Breast epithelium (tissue), 4 donors: ENCODE measurements at places on chromosomes 3 and 15.

GRCh38 chr3:184716622-184717398, 4.9 kb upstream of the MAGEF1 start:
- no peak for DNase-seq

DNA sequence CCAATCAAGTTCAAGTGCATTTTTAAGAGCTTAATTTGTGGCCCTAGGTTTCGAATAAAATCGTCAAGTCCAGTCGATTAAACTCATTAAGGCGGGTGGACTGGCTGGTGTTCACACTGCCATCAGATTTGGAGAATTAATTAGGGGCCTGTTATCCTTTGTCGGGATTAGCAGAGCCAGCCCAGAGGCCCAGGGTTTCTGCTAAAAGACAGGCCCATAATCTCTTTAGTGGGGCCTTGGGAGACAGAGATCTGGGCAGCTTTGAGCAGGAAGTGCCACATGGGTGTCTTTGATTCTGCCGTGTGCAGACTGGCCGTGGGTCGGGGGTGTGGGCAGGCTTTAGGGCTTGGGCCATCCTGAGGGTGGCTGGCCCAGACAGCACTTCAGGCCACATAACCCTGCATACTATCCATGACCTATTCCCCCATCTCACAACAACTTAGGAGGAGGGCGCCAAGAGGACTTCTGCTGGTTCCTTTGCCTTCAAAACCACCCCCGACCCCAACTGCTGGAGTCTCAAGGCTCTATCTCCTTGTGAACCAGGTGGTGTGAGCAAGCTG, 94.7 kb downstream of the PLXNA1 start:
- DNase-seq = no peak

DNA sequence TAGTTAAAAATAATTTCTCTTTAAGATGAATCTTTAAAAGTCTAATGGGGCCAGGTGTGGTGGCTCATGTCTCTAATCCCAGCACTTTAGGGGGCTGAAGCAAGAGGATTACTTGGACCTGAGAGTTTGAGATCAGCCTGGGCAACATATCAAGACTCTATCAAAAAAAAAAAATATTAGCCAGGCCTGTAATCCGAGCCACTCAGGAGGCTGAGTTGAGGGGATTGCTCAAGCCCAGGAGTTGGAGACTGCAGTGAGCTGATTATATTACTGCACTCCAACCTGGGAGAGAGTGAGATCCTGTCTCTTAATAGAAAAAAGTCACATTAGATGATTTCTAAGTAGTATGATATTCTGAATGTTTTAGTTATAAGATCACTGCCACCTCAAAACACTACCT, 322.0 kb upstream of the MANF start:
- DNase-seq = no peak

DNA sequence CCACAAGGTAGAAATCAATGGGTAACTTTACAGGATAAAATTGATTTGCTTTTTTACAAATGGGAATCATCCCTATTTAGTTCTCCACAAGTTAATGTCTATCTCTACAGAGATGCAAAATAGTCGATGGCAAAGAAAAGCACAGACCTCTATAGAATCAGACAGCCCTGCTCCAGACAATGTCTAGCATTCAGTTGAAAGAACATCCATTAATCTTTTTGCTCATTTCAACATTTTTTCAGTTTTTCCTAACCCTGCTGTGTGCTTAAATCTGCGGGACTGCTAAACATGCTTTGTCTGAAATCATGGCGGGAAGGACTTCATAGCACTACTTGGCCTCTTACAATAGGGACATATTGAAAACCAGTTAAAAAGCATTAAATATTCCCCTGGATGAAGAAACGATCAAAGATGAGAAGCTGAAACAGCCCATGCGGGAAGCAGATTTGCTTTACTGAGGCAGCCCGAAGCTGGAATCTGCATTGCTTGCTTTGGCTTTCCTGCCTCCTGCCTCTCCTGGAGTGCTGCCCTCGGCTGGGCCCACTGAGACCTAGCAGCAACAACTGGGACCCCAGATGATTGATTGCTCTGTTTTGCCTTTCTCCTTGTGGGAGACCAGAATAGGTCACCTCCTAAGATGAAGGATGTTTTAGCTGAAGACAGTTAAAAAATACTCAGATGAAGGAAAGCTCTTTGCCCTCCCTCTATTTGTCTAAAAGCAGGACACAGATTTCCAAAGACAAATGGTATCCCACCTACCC, 38.5 kb upstream of the RASGRP1 start:
- DNase-seq = no peak

DNA sequence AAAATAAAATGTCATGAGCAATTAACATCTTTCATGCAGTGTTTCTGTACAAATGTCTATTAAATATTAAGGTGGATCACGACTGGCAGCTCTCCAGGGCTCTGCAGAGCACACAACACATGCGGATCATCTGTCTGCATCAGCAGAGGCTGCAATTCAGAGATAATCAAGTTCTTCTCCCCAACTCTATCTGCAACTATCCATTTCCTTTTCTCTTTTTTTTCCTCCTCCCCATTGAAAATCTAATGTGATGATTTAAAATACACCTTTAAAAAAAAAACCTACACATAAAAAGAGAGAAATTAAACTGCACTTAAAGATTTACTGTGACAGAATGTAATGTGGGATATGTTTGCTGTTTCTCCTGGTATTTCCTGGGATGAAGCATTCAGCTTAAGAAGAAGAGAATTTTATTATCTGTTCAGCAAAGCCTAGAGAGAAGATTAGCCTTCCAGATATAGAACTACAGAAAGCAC, 352.6 kb upstream of the CCDC54 start:
- no peak for DNase-seq

- DNase-seq = no peak
Observed at GRCh38 chr3:161247049-161247448, 25.9 kb downstream of the NMD3 start.

- no peak for DNase-seq
Observed at GRCh38 chr3:52891615-52892081, 5.7 kb downstream of the STIMATE start.

DNA sequence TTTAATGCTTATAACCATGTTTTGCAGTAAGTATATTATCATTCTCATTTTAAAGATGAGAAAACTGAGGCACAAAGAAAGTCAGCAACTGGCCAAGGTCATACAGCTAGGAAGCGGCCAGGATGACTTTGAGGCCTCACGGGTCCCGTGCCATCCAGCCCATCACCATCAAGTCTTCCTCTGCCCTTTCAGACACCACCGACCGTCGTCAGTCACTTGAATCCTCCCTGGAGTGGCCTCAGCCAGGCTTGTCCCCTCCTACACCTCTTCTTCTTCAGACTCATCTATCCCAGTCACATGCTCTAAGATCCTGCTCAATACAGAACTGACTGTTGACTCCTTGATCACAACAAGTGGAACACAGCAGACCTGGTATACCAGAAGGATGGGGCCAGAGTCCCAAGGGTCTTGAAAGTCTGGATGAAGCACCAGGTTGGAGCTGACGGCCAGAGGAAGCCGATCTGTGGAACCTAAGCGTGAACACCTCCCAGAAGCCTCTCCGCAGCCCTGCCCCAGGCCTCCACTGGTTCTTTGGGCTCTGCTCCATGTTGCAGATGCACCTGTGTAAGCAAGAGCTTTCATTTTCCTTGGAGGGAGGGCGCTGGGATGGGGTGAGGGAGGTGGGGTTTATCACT, 22.1 kb downstream of the ITGA11 start:
- peak; percentile 8 for DNase-seq

- no peak for DNase-seq
Observed at GRCh38 chr3:78867409-78868372, 900.1 kb downstream of the ROBO1 start.

- no peak for DNase-seq
Observed at GRCh38 chr3:4739289-4740236, 239.7 kb upstream of the BHLHE40 start.

DNA sequence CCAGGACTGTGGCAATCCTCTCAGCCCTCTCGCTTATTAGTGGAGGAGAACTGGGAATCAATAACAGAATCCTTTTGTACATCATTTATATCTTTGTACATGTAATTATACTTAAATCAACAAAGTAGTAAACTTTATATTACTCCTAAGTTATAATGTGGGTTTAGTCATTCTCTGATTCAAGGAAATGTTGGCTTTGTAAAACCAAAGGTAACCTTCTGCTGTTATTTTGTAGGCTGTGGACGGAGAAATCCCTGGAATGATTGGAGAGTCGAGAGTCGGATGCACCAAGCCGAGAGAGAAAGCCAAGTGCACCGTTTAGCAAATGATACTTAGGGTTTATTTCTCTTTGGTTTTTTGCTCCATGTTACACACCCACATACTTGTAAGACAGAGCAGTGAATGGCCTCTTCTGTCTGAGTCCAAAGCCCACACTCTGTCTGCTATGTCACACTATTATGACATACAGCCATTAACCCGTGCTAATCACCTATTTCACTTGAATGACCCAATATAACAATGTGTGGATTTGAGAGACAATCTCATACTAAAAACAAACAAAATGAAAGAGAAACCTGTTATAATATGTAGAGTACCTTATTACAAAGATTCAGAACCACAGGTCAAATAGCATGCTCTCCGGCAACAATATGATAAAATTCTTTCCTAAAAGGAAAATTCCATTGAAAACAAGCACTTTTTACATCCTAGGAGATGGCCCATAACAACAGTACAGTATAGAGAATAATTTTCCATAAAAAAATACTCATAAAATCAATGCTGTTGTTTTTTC, 72.2 kb downstream of the MECOM start:
- no peak for DNase-seq

DNA sequence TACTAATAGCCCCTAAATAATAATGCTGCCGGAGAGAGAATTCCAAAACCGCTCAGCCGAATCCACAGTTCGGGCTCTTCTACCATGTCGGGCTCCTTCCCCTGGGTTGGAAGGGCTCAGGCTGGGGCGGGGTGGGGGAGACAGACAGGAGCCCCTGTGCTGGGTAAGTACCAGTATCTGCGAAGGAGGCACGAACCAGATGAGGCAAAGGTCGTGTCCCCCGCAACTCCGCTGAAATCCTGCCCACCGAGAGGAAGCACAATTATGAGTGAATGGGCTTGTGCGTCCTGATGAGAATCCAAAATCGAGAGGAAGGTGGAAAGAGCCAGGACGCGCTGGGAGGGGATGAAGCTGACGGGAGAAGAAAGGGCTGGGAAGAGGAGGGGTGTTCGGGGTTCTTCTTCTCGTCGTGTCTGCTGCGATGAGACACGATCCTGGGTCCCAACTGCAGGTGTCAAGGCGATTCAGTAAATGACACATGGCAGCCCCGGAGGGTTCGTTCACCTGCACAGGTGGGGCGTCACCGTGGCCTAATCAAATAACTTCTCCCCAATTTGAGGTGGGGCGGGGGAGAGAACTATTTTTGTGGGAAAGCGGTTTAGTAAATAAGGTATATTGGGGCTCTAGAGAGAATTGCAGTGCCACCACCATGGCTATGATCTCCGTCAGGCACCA, 707 bp upstream of the FAM81A start:
- no peak for DNase-seq

DNA sequence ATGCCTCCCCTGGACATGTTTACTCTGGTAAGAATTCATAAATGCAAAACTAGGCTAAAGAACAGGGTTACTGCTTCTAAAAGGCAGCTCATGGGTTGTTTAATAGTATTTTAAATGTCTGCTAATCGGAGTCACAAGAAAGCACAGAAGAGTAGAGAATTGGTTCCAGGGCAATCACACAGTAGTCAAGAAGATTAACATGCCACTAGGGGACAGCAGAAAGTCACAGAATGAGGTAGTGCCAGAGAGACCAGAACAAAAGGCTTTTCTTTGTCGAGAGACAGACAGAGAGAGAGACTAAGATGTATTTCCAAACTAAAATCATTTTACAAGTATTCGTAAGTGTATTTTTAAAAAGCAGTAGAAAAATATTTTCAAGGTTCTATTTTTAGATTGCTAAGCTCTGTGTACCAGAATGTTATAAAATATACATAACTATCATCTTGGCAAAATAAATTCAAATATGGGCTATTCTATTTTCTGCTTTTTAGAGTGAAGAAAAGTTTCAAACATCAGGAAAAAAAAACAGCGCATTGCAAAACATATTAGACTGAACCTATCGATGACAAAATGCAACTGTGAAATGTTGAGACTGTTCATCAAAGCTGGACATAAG, 78.3 kb upstream of the CDIN1 start:
- DNase-seq = no peak

DNA sequence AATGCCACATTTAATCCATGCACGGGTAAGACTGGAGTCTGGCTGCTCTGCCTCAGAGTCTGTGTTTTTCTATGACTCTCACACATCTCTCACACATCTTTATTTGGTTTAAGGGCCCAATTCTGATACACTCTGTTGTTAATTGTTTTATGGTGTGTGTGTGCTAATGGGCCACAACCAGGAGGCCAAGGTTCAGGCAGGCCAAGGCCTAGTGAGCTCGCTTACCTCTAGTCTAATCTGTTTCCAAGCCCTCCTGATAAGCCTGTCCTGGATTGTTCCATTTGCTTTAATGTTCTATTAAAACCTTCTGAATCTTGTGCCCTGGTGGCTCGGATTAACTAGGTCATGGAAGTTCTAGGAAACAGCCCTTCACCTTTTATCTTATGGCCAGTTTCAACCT, 445.4 kb upstream of the DPH6 start:
- no peak for DNase-seq

- no peak for DNase-seq
Observed at GRCh38 chr3:108493862-108494261, 16.5 kb downstream of the MYH15 start.

DNA sequence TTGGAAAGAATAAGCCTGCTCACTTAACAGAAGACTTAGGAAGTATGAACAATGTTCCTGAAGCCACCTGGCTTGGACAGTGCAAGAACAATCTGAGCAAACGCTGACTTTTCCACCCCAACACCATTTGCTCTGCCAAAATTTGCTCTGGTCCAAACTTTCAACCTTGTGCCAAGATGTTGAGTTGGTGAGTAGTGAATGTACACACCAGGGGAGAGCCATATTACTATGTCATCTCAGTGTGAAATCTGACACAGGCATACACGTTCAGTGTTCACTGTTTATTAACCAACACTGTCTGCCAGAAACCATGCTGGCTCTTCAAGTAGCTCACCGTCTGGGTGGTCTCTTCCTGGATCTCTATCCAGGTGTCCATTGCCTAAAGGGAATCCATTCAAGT, 152.9 kb upstream of the LPP start:
- no peak for DNase-seq

DNA sequence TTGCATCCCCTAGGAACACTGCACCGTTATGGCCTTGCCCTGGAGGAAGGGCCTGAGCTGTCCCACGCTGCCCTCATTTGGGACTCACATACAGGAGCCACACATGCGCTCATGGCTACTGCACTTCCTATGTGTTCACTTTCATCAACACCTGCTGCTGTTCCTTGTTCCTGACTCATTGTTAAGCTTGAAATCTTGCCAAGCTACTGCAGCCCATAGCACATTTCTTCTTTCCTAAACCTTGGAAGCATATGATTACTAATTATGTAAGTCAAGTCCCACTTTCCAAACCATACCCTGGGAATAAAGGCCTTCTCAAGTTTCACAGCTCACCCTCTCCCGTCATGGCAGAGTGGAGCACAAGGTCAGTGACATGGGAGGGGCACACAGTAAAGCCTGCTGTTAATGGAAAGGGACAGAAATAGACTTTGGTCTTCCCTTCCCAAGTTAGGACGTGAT, 307.9 kb downstream of the CLSTN2 start:
- no peak for DNase-seq

DNA sequence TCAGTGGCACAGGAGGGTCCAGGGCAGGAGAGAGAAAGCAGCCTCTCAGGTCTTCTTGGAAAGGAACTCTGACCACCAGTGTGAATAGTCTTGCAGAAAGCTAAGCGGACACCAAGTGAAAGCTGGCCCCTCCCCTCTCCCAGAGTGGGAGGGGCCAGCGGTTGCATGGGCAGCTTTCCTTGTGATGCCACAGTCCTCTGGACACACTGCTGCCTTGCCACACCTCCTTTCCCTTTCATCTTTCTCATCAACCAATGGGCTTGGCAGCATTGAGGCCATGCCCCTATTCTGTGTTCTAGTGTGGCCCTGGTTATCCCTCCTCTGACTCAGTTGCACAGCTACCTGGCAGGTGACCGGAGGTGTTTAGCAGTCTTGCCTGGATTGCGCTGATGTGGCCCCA, 49.7 kb upstream of the GOLGA6B start:
- no peak for DNase-seq
